ENCODE measurements at places on chromosomes 3 and 15. TPM values are rescaled to one million over a fixed set of nuclear protein-coding genes. Genes with fewer than 3 reads are reported as not detected.
A peak's percentile ranks its signal among the peaks of the same experiment; 100 is the strongest.

GRCh38 chr15:61047783-61048182 lies 181.3 kb downstream of the RORA start:
- no peak for DNase-seq

DNA sequence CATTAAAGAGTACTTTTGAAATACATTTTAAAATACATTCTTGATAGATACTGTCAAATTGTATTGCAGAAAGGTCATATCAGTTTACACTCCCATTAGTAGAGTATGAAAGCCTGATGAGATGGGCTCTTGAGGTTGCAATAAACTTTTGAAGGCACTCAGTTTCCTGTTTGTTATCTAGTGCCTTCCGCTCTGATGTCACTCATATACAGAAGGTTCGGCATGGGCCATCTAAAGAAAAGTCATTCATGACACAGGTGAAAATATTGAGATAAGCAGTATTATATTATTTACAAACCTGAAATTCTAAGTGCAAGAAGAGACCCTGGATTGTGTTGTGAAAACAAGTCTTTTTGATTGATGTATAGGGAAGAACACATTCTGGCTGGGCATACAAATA lies 36.5 kb upstream of the DENND4A start:
- no peak for DNase-seq

GRCh38 chr15:47674586-47675232 lies 42.6 kb upstream of the SEMA6D start:
- DNase-seq = no peak

DNA sequence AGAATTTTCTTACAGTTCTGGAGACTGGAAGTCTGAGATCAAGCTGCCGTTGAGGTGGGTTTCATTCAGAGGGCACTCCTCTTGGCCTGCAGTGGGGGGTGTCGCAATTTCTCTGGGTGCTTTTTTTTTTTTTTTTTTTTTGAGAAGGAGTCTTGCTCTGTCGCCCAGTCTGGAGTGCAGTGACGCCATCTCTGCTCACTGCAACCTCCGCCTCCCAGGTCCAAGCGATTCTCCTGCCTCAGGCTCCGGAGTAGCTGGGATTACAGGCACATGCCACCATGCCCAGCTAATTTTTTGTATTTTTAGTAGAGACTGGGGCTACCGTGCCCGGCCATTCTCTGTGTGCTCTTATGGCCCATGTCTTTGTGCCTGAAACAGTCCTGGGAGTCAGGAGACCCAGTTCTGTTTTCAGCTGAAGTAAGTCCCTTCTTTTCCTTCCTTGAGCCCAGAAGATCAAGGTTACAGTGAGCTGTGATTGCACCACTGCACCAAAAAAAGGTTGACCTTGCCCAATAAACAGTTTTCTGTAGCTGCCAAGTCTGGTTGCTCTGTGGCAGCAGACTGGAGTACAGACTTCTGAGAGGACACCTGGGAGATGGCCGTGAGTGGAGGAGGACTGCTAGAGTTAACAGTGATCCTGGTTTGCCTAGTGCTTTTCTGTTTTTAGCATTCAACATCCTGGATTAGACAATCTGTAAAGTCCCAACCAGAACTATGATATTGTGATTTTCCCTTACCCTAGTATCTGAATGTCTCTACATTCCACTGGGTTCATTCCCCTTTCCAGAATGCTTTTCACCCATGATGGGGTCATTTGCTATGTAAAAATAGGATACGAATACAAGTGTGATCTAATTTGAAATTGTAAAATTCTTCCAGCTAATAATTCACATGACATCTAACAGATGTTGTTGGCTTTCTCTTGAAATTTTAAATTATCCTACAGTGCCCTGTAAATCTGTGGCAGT lies 76.6 kb upstream of the RNF7 start:
- DNase-seq = no peak

DNA sequence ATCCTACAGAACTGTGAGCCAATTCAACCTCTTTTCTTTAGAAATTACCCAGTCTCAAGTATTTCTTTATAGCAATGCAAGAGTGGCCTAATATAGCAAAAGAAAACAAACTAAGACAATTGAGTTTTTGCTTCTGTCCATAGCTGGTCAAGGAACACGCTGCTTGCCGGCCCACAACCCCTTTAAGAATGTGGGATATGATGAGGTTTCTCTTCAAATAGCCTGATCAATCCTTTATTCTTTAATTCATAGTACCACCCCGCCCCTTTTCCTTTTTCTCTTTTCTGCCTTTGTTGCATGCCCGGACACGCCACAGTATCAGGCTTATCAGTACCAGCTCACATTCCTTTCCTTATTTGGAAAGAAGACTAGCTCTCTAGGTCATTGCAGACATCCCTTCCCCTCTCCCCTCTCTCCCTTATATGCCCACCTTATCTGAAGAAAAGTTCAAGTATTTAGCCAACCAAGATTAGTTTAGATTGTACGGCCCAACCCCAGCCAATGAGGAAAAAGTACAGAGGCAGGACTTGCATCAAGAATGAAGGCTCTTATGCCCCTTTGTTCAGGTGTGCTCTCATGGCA lies 404.5 kb downstream of the OCA2 start:
- no peak for DNase-seq

DNA sequence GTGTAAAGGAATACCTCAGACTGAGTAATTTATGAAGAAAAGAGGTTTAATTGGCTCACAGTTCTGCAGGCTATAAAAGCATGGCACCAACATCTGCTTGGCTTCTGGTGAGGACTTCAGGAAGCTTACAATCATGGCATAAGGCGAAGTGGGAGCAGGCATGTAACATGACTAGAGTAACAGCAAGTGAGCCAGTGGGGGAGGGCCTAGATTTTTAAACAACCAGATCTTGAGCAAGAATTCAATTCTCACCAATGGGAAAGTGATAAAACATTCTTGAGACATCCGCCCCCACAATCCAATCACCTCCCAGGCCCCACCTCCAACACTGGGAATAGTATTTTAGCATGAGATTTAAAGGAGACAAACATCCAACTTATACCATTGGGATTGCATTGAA lies 44.2 kb upstream of the BCL2A1 start:
- no peak for DNase-seq

GRCh38 chr3:17655743-17656142 lies 86.7 kb downstream of the TBC1D5 start:
- no peak for DNase-seq

GRCh38 chr15:66922608-66923007 lies 142.8 kb upstream of the SMAD3 start:
- no peak for DNase-seq

GRCh38 chr3:63387568-63387967 lies 109.5 kb downstream of the SYNPR start:
- no peak for DNase-seq

DNA sequence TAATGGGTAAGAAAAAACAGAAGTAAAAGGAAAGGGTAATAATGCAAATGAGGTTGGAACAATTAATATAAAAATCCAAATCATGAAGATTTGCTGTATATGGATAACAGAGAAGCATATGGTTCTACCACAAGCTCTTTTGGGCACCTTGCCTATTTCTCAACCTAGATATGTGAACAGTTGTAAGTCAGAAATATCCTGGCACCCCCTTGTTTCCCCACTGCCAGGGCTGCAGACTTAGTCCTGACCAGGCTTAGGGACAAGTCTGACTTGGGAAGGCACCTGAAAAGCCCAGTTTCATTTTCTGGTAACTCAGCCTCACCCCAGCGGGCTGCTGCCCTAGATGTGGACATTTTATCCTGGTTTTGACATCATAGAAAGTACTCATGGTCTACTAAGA lies 183.2 kb upstream of the STAC start:
- no peak for DNase-seq

- no peak for DNase-seq
These were observed 47.3 kb downstream of the BDH1 start for GRCh38 chr3:197508461-197508860.

DNA sequence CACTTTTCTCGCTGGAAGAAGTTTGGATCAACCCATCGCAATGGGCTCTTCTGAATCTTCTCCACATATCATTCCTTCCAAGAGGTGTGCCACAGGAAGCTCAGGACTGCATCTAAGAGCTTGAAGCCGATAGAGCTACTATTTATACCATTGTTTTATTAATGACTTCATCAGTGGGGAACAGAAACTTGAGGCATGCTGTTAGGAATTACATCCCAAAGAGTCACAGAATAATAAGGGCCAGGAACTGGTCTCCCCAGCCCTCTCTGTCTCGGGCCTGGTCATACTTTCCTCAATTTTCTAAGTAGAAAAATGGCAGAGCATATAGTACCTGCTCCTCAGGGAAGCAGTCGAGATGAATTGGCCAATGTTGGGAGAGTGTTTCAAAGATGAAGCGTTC lies 16.9 kb upstream of the C15orf61 start:
- no peak for DNase-seq

DNA sequence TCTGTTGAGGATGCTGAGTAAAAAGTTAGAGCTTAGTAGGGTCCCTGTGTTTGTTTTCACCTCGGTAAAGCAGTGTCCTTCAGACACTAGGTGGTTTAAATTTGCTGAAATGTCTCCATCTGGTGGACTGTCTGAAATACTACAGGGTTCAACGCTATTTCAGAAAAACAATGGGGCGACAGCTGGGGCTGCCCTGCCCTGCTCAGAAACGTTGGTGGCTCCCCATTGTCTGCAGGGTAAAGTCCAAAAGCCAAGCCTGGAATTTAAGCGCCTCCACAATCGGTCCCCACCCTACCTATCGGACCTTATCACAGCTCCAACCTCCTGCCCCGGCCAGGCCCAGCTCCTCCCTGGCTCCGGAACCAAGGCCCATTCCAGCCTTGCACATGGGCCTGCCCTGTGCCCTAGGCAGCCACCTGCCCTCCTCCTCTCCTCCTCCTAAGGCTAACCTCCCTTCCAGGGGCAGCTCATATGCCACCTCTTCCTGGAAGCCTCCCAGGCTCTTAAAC lies 4.3 kb upstream of the TSEN2 start:
- peak; percentile 65 for DNase-seq

DNA sequence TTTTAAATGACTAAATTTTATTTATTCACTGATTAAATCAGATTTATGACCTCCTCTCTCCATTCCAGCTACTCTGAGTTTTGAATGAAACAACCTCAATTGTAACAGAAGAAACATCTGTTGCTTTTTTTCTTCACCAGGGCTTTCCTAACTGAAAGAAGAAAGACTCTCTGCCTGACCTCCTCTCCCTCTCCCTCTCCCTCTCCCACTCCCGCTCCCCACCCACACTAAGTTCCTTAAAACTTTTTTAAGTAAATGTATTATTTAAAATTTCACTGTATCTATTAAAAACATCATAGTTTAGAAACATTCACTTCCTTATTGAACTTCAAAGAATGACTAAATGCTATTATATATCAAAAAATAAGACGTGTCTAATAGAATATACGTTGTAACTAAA lies 122.0 kb downstream of the TFDP2 start:
- DNase-seq = no peak

DNA sequence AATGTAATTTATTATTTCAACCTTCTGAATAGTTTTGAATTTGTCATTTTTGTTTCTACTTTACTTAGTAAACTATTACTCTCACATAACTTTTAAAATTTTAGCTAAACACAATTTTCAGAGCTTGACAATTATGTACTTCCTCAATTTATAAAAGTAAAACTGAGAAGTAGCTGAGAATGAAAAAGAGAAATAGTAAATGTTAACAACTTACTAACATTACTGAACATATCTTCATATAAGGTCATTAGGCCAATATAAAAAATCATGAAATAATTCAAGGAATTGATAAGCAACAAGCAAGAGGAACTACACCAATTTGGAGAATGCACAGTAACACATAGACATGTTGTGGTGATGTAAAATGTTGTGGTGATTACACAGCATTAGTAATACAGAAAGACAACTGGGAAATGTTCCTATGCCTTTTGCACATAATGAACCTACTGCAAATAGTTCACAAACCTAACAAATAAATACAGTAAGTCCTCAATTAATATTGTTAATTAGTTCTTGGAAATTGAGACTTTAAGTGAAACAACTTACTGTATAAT lies 137.9 kb downstream of the CBLB start:
- no peak for DNase-seq

GRCh38 chr3:183008800-183009199 lies 28.5 kb upstream of the DCUN1D1 start:
- DNase-seq = no peak

- no peak for DNase-seq
These were observed 949 bp upstream of the RFC4 start for GRCh38 chr3:186807231-186807630.

- DNase-seq = no peak
These were observed 138.1 kb upstream of the GPR149 start for GRCh38 chr3:154568064-154568463.

DNA sequence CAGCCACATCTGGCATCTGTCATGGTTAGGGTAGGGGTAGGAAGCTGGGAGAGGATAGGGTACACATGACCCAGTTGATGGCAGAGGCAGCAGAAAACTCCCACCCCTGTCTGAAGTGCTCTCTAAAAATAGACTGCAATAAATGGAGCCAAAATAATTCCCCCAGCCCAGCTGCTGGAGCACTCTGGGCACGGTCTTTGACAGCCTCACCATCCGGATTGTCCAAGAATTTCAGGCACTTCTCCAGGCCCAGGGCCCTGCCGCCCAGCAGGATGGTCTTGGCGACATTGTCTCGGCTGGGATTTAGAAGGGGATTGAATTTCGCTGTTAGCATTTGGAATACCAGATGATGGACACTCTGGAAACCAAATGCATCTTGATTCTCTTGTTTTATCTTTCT lies 103.7 kb downstream of the IQSEC1 start:
- DNase-seq = no peak

- no peak for DNase-seq
These were observed 3.6 kb upstream of the CALML4 start for GRCh38 chr15:68208636-68209240.

- DNase-seq = no peak
These were observed 58.1 kb upstream of the SLC25A36 start for GRCh38 chr3:140883428-140884040.

GRCh38 chr3:14124223-14124614 lies 451 bp downstream of the CHCHD4 start:
- no peak for DNase-seq

- no peak for DNase-seq
These were observed 27.2 kb downstream of the EPHB3 start for GRCh38 chr3:184588776-184589175.

- no peak for DNase-seq
These were observed 301 bp downstream of the PCBP4 start for GRCh38 chr3:51966922-51967383.

GRCh38 chr3:125675791-125676190 lies 80.5 kb upstream of the OSBPL11 start:
- no peak for DNase-seq

DNA sequence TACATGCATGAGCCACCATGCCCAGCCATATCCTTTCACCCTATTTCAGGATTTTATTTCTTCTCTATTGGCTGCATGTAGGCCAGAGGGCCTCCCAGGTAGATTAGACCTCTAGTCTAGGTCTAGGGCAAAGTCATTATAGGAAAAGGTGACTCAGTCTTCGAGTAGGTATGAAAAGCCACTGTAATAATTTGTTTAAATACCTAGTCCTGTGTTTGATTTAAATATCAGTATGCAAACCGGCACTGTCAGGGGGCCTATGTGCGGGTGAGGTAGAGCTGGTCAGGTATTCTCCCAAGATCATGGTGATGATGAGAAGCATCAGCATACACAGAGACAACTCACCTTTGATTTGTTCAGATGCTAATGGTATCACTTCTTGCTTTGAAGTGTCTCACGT lies 101.4 kb upstream of the UMPS start:
- DNase-seq = no peak

The DCBLD2 gene
- 3.5 TPM for total RNA-seq

The HSPBAP1 gene
- 49.2 TPM for total RNA-seq

The SCAANT1 gene
- not detected for total RNA-seq

The GOLGA6B gene
- not detected for total RNA-seq

The COLQ gene
- total RNA-seq = 1.9 TPM

The IL17RB gene
- total RNA-seq = 0.32 TPM

The TMEM108 gene
- not detected for total RNA-seq

The GOLGA6D gene
- total RNA-seq = not detected

The TRAIP gene
- 8.7 TPM for total RNA-seq

The DNAJC19 gene
- 50.3 TPM for total RNA-seq

The GUCA1C gene
- not detected for total RNA-seq

The SPESP1 gene
- total RNA-seq = 1.1 TPM
